ENCODE measurements at places on chromosomes 6 and 20.

DNA sequence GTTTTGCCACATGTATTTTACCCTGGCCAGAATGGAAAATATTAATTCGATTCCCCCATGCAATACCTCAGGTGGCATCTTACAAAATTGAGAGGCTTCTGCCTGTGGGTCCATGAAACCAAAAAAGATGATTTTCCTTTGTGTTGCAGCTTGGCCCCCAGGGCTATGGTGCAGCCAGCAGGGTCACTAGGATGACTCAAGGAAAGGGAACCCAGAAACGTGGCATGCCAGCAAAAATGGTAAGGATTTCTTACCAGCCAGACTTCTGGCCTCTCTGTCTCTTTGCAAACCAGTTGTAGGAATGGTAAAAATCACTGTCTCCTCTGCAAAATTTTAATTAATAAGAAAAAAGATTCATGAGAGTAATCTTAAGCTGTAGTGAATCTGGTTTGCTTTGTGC is 11.6 kb upstream of the TAAR9 start:
- no peak for DNase-seq

GRCh38 chr6:14088600-14089192 is 28.9 kb upstream of the CD83 start:
- DNase-seq = no peak

DNA sequence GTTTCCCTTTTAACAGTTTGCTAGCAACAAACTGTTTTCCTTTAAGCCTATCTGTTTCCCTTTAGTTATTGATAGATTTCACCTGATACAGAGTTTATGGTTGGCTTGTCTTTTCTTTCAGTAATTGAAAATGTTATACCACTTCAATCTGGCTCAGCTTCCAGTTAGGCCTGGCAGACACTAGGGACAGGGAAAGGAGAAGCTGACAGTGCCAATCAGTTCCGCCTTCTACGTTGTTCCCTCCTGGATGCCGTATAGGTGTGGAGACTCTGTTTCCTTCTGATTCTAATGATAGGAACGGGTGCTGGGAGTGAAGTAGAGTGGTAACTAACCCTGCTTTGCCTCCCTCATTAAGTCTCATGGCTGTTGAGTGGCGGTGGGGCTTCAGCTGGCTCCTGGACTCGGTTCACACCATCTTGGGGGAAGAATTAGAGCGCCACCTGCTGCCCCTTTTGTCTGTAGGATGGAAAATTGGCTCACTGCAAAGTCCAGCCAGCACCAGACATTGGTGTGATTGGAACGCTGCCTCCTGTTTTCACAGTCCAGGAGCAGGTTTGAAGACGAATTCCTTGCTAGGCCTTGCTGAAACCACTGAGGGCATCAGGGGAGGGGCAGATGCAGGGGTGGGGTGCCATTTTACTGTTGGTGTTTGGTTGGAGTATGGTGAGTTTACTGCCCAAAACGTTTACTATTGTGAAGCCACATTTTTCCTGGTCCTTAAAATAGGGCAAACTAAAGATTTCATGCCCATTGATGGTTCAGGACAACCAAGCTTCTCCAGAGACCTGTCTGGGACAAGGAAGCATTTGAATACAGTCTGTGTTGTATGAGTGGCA is 1729.5 kb downstream of the GRIK2 start:
- DNase-seq = no peak

GRCh38 chr20:5212907-5213487 is 86.2 kb downstream of the CDS2 start:
- DNase-seq = no peak

DNA sequence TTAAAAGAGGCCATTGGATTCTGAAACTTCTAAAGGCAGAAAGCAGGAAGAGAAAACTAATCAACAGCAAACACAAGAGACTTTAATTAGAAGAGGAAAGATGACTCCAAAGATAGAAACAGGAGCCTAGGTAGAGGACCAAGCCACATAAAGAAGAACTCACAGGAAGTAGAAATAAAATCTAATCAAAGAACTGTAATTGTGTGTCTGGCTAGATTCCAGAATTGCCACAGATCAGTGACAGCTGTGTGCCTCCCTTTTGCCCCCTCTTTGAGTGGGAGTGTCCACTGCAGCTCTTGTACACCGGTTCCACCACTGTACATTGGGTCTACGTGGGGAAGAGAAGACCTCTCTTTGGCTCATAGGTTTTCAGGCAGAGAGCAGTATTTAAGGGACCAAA is 22.3 kb upstream of the THEMIS start:
- DNase-seq = no peak

DNA sequence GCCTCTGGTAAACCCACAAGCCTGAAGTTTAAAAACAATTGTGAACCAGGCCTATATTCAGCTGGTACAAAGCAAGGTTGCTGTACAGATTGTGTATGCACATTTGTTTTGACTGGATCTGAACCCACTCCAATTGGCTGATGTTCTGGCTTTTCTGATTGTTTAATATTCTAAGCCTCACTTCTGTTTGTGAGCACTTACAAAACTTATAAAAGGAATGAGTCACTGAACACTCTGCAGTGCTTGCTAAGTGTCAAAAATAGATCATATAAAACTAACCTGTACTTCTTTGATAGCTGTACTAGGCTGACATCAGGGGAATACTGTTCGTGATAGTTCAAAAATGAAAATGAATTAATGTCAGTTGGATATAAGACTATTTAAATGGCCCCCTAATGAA is 12.1 kb downstream of the COL21A1 start:
- DNase-seq = no peak

DNA sequence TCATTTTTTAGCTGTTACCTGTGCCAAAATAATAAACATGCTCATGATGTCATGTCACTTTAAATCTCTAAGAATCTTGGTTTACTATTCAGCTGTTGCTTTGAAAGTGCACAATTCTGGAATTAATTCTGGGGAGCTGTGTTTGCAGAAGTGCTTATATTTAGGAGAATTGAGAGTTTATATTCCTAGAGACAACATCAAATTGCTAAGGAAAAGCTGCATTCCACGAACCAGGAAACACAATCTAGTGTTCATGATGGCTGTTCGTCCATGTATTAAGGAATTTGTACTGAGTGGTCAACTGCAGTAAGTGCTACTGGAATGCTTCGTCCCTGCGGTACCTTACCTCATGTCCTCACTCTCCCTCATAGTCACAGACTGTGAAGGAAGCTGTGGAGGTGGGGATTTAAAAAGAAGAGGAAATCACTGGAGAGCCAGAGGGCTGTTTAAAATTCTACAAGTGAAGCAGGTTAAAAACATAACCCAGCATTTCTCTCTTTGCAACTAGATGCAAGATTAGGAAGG is 161.0 kb downstream of the TRMT11 start:
- DNase-seq = no peak

GRCh38 chr6:143222801-143223231 is 162.1 kb downstream of the AIG1 start:
- no peak for DNase-seq

DNA sequence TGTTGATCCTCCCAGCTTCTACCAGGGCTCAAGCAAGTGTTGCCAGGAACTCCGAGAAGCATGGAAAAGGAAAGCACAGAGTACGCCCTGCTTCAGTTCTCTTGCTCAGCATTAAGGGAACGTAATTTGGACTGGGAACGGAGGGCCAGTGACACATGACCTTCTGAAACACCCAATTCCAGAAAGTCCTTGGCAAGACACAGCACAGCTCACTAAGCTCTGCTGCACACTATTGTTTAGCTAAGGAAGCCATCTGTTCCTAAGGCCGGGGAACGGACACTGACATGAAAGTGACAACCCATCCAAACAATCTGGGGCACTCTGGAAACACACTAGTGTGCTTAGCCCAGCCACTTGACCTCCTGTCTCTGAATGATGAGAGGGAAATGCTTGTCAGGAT is 56.9 kb upstream of the NXT1 start:
- no peak for DNase-seq

GRCh38 chr6:132866762-132867449 is 52.5 kb downstream of the RPS12 start:
- no peak for DNase-seq

GRCh38 chr6:24004062-24004461 is 122.0 kb upstream of the NRSN1 start:
- DNase-seq = no peak

- DNase-seq = no peak
These were observed 103.1 kb downstream of the BMP2 start for GRCh38 chr20:6870559-6870958.

DNA sequence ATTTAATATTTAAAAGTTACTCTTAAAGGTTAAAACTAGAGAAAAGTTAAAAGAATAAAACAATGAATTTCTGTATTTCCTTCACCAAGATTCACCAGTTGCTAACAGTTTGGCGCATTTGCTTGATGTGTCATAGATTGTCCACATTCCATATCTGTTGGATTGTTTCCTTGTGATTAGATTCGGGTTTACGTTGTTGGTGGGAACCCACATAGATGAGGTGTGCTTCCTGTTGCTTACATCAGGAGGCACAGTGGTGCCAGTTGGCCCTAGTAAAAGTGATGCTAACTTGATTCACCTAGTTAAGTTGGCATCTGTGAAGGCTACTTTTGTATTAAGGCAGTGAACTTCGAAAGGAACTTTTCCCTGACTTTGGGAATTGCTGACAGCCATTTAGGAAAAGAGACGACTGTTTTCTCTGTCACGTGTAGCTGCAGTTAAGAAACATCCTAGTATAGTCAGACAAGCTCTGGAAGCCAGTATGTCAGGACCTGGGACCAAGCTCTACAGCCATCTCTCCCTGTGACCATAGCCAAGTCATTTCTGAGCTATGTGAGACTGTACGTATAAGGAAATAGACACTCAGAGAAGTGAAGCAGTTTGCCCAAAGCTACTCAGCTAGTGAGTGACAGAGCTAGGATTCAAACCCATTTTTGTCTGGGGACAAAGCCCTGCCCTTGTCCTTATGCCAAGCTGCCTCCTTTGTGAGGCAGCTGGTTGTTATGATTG is 49.0 kb downstream of the PPARD start:
- peak; percentile 28 for DNase-seq

GRCh38 chr20:44651684-44652423 is at the start of gene ADA:
Gene ADA (minus strand): TSS chr20:44651699. CDS start chr20:44651607, 92 bp downstream.
- DNase-seq = peak; percentile 10

DNA sequence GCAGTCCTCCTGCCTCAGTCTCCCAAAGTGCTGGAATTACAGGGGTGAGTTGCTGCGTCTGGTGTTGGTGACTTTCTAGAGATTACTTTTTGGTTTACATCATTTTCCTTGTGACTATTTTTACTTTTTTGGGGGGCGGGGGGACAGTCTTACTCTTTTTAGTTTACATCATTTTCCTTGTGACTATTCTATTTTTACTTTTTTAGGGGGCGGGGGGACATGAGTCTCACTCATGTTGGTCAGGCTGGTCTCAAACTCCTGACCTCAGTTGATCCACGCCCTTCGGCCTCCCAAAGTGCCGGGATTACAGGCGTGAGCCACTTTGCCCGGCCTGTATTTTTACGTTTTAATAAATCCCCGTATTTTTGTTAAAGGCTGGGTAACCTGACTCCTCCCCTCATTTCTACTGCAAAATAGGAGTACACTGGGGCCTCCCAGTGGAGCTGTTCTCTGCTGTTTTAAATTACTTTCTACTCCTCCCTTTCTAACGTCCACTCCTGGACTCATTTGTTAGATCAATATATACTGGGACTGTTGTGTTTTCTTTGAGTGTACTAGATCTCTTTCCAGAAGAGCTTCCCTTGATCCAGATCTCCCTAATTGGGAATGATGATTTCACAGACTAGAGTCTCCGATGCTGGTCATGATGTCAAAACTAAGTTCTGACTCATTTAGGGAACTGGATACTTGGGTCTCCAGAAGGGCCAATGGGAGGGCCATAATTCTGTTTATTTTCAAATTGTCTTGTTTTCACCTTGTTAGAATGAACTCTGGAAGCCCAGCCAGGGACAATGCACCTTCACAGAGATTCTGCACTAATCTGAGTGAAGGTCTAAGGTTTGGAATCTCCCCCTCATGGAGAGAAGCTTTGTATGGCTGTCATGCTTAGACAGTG is 9.2 kb downstream of the HSPA1B start:
- no peak for DNase-seq

DNA sequence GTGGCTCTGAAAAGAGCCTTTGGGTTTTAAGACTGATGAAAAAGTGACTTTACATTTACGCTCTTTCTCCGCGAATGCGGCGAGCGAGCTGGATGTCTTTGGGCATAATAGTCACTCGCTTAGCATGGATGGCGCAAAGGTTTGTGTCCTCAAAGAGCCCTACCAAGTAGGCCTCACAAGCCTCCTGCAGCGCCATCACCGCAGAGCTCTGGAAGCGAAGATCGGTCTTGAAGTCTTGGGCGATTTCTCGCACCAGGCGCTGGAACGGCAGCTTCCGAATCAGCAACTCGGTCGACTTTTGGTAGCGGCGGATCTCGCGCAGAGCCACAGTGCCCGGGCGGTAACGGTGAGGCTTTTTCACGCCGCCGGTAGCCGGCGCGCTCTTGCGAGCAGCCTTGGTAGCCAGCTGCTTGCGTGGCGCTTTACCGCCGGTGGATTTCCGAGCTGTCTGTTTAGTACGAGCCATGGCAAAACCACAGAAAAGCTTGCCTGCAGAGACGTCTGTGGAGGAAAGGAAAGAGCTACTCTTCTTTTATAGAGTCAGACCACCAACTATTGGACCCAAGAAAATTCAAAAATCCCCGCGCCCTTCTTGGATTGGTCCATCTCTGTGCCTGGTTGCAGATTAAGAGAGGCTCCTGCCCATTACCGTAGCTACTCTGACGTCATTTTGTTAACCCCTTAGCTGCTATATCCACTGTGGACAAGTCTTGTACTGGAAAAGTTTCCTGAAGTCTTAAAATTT is 55.5 kb upstream of the HFE start:
- peak; percentile 95 for DNase-seq

DNA sequence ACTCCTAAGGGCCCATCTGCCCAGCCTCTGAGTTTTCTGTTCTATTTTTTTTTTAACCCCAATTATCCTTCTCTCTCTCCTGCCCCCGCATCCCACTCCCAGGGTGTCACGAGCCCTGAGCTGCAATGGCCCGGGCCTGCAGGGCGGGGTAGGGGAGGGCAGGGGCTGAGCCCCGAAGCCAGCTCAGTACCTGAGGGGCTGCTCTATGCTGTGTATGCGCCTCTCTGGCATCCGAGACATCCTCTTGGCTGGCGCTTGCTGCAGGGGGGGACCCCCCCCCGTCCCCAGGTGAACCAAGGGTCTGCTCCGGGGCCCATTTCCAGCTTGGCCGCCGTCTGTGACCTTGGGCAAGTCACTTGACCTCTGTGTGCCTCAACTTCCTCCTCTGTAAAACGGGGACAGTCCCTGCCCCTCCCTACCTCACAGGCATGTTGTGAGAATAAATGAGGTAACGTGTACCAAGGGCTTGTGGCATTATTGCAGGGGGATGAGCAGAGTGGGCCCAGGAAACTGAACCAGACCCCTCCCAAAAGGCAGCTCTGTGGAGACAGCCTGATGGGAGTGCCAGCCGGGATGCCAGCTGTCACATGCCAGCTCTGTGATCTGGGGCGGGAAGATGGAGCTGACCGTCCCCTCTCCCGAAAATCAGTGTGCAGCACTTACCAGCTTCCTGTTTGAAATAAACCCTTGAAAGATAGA is 13.0 kb upstream of the MYL9 start:
- DNase-seq = no peak

DNA sequence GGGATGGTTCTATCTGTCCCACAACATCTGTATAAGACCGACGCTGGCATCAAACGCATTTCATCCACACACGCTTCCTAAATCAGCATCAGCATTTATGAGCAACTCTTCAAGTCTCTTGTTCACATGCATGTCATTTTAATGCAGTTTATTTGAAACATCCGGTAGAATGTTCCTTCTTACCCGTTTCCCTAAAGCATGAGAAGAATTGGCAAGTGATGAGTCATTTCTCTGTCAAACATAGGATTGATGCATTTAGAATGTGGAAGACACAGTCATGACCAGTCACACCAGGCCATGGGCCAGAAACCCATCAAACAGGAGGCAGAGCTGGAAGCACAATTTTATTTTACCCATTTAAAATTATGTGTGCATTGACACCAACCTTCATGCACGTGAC is 122.8 kb downstream of the UST start:
- DNase-seq = no peak

Measured in CD4-positive, alpha-beta T cell treated with Interferon alpha-2 for 1 hour (primary cell).